ENCODE measurements at places on chromosomes 7 and 10.

- DNase-seq = no peak
These were observed 11.5 kb downstream of the STEAP2 start for GRCh38 chr7:90222811-90223725.

- peak; percentile 34 for DNase-seq
These were observed 60.0 kb upstream of the ORC5 start for GRCh38 chr7:104267701-104268368.

GRCh38 chr7:145123502-145123901, 287.6 kb upstream of the TPK1 start:
- DNase-seq = no peak

DNA sequence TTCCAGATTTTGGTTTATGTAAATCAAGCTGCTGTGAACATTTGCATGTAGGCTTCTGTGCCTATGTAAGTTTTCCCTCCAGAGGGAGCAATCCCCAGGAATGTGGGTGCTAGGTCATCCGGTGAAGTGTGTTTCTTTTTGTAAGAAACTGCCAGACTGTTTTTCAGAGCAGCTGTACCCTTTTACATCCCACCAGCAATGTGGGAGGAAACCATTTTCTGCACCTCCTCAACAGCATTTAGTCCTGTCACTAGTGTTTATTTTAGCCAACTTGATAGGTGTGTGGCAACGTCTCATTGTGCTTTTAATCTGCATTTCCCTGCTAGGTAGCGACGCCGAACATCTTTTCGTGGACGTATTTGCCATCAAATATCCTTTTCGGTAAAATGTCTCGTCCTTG, 395.7 kb upstream of the FOXK1 start:
- DNase-seq = no peak

DNA sequence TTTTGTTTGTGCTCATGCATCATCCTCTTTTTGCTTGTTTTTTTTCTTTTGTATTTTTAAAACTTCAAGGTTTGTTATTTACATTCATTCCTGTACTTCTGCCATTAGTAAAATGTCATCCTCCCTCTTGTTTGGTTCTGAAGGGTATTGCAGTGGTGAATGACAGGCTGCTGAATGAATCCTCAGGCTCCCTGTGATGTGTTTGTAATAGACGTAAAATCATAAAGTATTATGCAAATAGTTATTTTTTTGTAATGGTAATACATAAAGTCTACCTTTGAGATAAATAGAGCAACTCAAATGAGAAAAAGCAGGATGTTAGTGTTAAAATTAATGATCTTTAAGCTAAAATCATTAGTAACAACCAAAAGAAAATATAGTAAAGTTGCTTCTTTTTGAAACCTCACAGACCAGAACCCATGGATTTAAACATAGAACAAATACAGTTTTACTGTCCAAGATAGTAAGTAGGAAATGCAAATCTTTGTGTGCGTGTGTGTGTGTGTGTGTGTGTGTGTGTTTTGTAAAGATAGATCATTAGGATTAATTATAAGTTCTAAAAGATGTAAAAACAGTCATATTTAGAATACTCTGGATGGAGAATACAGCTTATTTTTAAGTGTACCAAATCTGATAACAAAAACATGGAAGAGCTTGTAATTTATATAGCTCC, 4.5 kb downstream of the GLCCI1 start:
- DNase-seq = no peak

GRCh38 chr10:246431-246830, 111.2 kb downstream of the ZMYND11 start:
- no peak for DNase-seq

- DNase-seq = no peak
These were observed 91.2 kb downstream of the FAM13C start for GRCh38 chr10:59271160-59271559.

DNA sequence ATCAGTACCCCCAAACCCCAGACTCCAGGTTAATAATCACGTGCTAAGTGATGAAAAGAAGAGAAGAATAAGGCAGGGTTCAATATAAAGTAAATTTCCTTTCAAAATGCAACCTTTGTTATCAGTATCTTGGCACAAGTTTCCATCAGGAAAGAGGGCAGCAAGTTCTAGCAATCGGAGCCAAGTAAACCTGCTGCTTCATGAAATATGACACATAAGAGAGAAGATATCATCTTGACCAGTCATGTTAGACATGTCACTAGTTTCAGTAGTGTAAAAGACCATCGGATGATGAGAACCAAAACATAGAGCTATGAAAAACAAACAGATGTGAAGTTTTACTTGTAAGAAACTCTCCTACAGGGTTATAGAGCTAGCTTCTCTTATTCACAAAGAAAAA, 44.0 kb downstream of the AASS start:
- DNase-seq = no peak

- no peak for DNase-seq
These were observed 116.2 kb downstream of the PARP12 start for GRCh38 chr7:139946533-139946932.

DNA sequence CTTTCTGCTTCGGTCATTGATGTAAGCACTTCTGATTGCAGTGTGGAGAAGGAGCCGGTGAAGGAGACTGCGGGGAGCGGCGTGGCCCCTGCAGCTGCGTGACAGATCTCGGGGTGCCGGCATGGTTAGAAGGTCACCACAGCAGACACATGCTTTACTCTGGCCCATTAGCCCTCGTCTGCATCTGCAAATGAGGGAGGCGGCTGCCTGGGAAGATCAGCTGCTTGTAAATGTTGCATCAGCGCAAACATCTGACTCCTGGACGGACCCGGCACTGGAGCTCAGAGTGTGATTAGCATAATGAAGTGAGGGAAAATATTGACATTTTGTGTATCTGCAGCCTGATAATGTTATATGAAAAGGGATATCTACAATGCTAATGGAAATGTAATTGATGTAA, 30.5 kb upstream of the MNX1 start:
- no peak for DNase-seq
